Upper lobe of right lung (tissue), 1 donor: ENCODE measurements at places on chromosomes 5 and 9.

GRCh38 chr5:32170303-32171151 is 3.6 kb downstream of the GOLPH3 start:
- no peak for DNase-seq

DNA sequence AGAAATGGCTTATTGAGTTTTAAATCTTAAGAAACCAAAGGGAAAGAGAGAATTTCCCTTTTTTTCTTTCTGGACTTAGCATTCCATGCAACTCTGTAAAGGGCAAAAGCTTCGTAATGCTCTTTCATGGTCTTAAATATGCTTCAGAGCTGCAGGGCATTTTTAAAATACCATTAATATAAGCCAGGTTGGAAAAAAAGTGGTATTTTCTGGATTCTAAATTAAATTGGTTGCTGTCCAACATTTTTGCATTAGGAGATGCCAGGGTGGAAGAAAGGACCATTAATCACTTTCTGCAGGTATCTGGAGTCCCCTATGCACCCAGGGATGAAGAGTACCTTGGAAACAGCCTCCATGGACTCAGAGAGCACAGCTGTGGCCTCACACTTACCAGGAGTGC is 215.1 kb upstream of the DAPK1 start:
- DNase-seq = no peak

DNA sequence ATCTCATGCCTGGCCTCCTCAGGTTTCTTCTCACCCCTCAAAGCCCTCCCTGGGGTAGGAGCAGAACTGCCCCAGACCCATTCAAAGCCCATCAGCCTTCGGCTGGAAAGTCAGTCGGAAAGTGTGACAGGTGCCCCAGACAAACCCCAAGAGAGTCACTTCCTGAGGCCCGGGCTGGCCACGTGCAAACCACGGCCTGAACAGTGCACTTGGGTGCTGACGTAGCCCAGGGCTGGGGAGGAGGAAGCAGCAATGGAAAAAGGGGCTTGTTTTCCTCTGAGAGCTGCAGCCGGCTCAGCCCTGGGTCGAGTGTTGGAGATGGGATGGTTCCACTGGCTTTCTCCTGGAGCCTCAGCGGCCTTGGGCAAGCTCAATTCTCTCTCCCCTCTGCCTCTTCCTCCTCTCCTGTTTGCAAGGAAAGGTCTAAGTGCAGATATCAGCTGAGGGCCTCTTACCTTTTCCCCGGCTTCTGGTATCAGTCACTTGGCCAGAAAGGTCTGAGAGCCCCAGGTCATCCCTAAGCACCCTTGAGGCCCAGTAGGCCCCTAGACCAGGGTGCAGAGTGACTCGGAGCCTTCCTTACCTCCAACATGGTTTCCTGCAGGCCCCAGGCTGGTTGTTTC is 5.9 kb upstream of the EGR1 start:
- peak; percentile 68 for DNase-seq

- no peak for DNase-seq
These were observed 10.9 kb upstream of the ARHGEF28 start for GRCh38 chr5:73615085-73615484.

GRCh38 chr5:57036761-57037160 is 84.8 kb upstream of the MIER3 start:
- no peak for DNase-seq

DNA sequence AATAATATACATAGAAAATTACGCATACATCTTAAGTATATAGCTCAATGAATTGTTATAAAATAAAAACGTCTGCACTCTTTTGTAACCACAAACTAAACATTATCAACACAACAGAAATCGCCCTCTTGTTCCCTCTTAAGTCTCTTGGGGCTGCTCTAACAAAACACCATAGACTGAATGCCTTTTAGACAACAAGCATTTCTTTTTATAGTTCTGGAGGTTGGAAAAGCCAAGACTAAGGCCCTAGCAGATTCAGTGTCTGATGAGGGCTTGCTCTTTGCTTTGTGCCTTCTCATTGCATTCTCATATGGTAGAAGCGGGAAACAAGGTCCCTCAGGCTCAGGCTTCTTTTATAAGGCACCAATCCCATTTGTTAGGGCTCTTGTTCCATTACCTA is 4.9 kb upstream of the IFNB1 start:
- no peak for DNase-seq
